ENCODE measurements at places on chromosomes 13 and 19.

GRCh38 chr13:50887151-50887550 is 22.4 kb upstream of the RNASEH2B start:
- DNase-seq, result no peak

DNA sequence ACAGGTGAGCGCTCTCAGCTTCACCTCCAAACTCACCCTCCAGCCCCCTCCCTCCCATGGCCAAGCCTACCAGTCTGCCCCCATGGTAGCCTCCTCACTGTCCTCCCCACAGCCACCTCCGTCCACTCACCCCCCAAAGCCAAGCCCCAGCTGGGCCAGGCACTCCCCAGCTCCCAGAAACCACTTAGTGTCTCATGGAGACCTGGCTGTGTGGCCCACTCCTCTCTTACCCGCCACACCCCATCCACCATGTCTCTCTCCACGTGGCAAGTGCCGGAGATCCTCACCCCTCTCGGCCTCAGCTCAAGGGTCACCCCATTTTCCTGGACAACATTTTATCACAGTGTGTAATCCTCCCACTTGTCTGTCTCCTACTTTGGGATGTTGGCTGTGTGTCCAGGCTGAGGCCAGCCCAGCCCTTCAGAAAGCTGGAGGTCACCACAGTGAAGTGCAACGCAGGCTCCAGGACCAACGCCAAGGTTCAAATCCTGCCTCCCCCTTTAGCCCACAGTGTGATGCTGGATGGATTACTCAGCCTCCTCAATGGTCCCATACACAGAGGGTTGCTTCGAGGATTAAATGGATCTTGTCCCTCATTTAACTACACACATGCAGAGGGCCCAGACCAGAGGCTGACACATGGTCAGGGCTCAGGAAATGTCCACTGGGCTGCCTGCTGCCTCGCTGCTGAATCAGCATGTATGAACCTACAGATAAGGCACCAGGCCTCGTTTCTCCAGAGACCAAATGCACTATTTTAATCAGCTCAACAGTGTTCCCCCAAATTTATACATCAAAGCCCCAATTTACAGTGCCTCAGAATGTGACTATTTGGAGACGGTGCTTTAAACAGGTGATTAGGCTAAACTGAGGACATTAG is 71.3 kb downstream of the CEBPG start:
- no peak for DNase-seq

DNA sequence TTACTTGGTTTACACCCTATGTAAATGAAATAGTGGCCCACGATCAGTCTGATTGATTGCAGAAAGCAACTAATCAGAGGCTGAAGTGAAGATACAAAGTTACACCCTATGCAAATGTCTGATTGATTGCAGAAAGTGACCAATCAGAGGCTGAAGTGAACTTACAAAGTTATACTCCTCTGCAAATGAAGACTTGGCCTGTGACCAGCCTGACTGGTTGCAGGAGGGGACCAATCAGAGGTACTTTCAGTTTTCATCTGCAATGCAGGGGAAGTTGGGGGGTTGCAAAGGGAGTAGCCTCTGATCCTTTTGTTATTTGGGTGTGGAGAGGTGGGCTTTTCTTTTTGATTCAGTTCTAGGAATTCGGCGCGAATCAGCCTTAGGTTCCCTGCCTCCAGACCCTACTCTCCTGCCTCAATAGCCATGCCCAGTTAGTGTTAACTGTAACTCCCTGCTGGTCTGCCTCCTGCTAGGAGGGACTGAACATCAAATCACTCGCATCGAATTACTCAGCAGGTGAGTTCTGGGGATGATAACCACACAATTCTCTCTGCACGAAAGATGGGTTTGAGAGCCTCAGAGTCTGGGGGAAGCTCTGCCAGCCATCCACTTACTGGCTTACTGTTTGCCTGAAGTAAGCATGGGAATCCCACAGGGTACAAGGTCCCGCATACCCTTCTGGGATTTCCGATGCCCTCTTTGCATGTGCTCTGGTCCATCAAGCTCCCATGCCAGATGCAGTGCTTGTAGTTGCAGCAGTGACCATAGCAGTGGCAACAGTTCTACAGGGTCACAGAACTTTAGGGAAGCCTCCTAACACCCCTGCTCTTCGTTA is 7.5 kb downstream of the ARL11 start:
- no peak for DNase-seq

DNA sequence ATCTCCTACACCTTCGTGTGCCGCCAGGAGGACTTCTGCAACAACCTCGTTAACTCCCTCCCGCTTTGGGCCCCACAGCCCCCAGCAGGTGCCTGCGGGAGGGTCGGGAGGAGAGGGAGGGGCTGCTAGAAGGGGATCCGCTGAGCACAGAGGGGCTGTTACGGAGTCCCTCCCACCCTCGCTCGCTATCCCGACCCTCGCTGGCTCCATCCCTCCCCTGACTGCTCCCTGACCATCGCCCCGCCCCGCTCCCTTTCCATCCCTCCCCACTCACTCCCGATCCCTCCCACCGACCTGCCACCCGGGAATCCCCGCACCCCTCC is 780 bp downstream of the CD177 start:
- no peak for DNase-seq

DNA sequence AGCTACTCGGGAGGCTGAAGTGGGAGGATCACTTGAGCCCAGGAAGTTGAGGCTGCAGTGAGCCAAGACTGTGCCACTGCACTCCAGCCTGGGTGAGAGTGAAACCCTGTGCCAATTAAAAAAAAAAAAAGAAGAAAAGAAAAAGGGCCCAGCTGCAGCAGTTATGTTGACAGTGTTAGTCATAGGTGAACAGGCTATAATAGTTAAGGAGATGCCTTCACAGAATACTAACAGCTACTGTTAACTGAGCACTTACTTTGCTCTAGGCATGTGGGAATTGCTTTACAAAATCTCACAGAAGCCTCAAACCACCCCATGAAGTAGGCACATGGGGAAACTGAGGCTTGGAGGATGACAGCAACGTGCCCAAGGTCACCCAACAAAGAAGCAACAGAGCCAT is 3.9 kb downstream of the FBXO17 start:
- DNase-seq, result no peak

DNA sequence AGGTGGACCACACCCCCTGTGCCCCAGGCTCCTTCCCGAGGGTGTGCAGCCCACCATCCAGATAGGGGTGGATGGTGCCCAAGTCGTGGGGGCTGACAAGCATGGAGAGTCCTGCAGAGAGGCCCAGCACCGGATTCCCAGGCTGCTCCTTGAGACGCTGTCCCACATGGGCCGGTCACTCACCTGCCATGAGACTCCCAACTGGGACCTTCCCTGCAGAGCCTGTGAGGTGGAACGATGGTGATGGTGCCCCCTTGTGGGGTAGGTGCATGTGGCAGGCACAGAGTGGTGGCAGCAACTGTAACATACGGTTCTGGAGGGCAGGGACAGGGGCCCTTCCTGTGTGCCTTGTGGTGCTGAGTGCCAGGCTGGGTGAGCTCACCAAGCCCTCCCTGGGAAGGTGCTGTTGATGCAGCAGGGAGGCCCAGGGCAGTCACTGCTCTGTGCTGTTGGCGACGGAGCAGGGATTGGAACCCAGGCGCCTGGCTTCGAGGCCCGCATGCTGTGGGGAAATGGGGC is 33.1 kb downstream of the PPP1R37 start:
- DNase-seq, result peak; percentile 41

DNA sequence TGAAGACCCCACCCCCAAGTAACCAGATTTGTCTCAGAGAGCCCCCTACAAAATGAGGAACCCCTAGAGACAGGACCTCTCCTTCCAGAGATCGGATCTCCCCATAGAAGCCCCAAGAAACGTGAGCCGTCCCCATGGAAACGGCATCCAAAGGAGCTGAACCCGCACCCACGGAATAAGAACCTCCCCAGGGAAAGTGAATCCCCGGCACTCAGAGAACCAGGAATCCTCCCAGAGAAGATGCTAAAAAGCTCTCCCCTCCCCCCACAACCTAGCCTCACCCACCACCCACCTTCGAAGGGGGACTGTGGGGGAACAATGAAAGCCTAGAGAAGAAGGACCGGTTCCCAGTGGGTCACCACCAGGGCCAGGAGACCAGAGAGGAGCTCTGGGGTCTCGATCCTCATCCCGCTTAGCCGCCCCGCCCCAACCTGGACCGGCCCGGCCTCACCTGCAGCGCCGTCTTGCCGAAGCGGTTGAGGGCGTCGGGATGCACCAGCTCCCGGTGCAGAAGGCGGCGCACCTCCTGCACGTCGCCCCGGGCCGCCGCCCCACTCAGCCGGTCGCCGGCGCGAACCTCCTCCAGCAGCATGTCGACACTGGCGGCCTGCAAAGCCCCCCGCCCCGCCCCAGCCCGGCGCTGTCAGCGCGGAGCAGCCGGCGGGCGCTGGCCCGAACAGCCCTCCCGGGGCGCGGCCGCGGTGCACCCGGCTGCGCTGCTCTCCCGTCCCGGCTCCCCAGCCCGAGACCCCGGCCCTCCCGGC is 535 bp downstream of the CDKN2D start:
- peak; percentile 77 for DNase-seq

DNA sequence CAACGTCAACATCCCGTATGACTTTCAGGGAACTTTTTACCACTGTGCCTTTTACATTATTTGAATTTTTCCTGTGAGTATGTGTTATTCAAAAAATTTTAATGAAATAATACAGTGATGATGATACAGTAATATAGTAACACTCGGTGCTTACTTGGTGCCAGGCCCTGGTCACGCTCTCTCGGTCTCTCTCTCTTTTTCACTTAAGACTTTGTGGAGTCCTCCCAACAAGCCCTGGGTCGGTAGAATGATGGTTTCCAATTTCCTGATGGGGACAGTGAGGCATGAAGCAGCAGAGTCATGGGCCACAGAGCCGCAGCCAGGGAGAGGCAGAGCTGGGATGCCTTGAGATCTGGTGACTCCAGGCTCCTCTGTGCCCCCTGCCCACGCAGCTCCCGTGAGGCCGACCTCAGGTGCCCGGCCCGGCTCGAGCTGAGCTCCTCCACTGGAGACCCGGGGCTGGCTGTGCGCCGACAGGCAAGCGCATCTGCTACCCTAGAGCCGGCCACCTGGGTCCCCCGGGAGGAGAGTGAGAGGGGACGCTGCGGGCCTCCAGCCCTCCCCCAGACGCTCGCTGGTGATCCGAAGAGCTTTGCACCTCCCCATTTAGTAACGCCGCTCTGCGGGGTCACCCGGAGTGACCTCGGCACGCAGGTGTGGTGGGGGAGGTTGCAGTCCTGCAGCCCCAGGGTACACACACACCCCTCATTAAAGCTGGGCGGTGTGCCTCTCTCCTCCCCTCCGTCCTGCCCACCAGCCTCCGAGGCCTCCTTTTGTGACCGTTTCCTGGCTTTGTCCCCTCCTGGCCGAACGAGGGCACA is 4.4 kb upstream of the SBK3 start:
- DNase-seq, result no peak

- no peak for DNase-seq
Measured at GRCh38 chr13:27281420-27281819, 10.8 kb downstream of the RASL11A start.

- no peak for DNase-seq
Measured at GRCh38 chr19:28509079-28509895, 703.7 kb downstream of the UQCRFS1 start.

GRCh38 chr19:15529774-15530372 is 21.5 kb downstream of the CYP4F22 start:
- no peak for DNase-seq

DNA sequence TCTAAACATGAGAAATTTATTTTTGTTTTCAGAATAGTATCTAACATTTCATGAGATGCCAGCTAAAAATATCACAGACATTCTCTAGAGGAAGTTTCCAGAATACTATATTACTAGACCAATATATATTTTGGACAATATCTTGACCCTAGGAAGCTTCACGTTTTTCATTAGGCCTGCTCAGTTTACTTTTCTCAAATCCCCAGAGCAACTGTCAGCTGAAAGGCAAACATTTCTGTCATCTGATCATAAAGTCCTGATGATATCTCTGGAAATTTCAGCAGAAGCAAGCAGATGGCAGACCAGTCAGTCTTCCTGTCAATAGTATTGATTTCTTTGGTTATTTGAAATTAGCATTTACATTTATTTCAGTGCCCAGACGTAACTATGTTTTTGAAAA is 4.0 kb downstream of the POSTN start:
- no peak for DNase-seq

GRCh38 chr13:44242766-44243165 is 130.9 kb upstream of the SERP2 start:
- DNase-seq, result no peak

- DNase-seq, result peak; percentile 45
Measured at GRCh38 chr19:10339380-10339960, at the start of gene ICAM3. ICAM3 (minus strand) TSS chr19:10339624; CDS start chr19:10339614, 10 bp downstream.

GRCh38 chr19:18051887-18052286 is 34.8 kb downstream of the IL12RB1 start:
- DNase-seq, result no peak

GRCh38 chr19:11735375-11735774 is 3.4 kb downstream of the ZNF823 start:
- DNase-seq, result no peak

- no peak for DNase-seq
Measured at GRCh38 chr13:21548577-21548976, 55.4 kb downstream of the MICU2 start.

GRCh38 chr13:100528820-100529219 is 59.8 kb downstream of the GGACT start:
- no peak for DNase-seq

GRCh38 chr13:50485979-50486935 is 357.2 kb downstream of the DLEU7 start:
- no peak for DNase-seq

DNA sequence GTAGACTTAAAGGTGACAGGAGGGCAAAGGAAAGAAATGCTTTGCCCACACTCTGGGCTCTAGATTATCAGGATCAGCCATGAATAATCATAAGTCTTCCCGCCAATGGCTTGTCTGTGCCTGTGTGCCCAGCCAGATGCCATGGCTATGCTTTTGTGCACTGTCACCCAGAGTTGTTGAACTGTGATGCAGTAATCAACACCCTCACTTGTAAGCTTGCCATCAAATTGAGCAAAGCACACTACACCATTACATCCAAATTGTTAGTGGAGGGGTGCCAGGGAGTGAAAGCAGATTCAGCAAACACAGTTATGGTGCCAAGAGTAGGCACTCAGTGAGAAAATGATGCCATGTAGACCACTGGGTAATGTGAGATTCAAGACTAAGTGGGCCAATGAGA is 845.3 kb upstream of the MIR17HG start:
- no peak for DNase-seq

DNA sequence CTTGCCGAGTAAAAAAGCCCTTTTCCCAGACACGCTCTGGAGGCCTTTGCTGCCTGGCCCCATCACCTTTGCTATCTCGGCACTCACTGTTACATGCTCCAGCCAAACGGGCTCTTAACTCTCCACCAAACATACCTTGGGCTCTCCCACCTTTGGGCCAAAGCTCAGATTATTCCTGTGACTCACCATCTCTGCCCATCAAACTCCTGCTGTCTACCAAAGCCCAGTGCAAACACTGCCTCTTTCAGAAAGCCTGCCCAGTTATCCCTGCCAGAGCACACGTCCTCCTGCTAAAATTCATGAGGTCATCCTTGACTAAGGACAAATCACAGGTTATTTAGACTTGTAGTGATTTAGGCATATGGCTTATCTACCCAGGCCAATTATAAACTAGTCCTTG is 48.1 kb upstream of the SERPINE3 start:
- no peak for DNase-seq

GRCh38 chr13:25702386-25702785 is 330.6 kb downstream of the ATP8A2 start:
- no peak for DNase-seq

GRCh38 chr19:35977446-35978222 is 17.4 kb upstream of the SDHAF1 start:
- no peak for DNase-seq

Measured in T-helper 1 cell (primary cell).